ENCODE measurements at places on chromosomes 4 and X.

DNA sequence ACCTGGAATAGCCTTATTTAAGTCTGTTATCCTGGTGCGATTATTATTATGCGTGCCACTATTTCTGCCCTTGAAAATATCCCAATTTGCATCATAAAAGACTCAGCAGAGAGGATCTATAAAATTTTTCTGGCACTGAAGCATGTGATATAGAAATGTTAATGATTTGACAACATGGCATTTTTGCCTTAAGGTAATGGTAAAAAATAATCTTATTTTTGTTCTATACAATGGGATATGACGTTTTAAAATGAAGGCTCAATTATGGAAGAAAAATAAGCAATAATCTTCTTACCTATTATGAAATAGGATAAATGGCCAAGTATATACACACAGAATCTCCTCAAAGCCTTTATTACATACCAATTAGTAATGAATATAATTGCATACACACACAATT is 113.5 kb downstream of the PDGFC start:
- DNase-seq, result no peak

DNA sequence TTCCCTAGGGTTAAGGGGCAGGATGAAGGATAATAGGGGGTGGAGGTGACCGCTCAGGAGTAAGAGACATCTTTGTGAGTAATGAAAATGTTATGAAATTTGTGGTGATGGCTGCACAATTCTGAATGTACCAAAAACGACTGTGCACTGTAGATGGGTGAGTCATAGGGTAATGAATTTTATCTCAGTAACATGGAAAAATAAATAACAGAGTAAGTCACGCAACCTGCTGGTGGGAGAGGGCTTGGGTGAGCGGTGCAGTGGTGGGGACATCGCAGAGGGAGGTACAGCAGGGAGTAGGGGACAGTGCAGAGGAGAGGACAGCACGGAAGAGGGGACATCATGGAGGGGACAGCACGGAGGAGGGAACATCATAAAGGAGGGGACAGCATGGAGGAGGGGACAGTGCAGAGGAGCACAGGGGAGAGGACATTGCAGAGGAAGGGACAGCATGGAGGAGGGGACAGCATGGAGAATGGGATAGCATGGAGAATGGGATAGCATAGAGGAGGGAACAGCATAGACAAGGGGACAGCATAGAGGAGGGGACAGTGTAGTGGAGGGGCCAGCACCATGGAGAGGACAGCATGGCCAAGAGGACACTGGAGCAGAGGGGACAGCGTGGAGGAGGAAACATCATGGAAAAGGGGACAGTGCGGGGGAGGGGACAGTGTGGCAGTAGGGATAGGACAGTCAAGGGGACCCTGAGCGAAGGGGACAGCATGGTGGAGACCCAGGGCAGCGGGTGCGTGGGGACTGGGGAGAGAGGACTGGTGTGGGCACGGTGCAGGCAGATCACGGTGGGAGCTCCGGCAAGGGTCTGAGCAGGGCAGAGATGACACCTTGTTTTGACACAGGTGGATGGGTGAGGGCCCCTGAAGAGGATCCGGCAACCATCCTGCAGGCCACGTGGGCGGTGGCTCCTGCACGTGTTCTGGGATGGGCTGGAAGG is 68.5 kb upstream of the MXD4 start:
- no peak for DNase-seq

- no peak for DNase-seq
Observed at GRCh38 chr4:48090621-48091020, 43.4 kb downstream of the TXK start.

GRCh38 chr4:100295792-100296191 is 105.5 kb upstream of the DDIT4L start:
- no peak for DNase-seq

GRCh38 chr4:37788819-37789218 is 37.7 kb upstream of the PGM2 start:
- no peak for DNase-seq

Data from stimulated activated CD4-positive, alpha-beta T cell treated with anti-CD3 and anti-CD28 coated beads, Interleukin-12 subunit alpha, Interleukin-12 subunit beta, amount 100 ng/mL, for 48 hours (primary cell).